Cortex of kidney (tissue), 1 donor: ENCODE measurements at places on chromosomes 6 and 20.

- no peak for DNase-seq
Observed at GRCh38 chr6:138891255-138891986, 95.5 kb downstream of the ECT2L start.

- no peak for DNase-seq
Observed at GRCh38 chr6:46381057-46381456, 110.2 kb downstream of the RCAN2 start.

DNA sequence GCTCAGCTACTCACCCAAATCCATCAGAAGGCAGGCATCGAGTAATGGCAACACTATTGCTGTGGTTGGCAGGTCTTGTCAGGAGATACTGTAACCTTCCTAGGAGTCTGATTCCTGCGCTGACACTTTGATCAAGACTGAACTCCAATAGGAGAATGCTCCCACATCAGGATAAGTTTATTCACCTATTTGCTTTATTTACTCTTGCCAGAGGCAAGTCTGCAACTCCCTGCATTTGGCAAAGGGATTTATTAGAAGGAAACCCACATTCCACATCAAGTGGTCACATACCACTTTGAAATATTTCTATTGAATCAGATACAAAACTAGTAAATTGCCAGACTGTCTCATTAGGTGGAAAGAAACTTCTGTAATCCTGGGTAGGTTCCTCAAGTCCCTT is 43.5 kb downstream of the ZFAND3 start:
- no peak for DNase-seq

GRCh38 chr6:101783287-101783686 is 389.8 kb downstream of the GRIK2 start:
- DNase-seq = no peak
